NCI-H2081 treated with DMSO at 0.1 percent for 48 hours (cell line): ENCODE measurements at places on chromosomes 3 and 15.

- no peak for DNase-seq
These were observed 6.9 kb upstream of the RPL35A start for GRCh38 chr3:197942956-197943556.

- DNase-seq = no peak
These were observed 818.8 kb upstream of the NR2F2 start for GRCh38 chr15:95511671-95512070.

DNA sequence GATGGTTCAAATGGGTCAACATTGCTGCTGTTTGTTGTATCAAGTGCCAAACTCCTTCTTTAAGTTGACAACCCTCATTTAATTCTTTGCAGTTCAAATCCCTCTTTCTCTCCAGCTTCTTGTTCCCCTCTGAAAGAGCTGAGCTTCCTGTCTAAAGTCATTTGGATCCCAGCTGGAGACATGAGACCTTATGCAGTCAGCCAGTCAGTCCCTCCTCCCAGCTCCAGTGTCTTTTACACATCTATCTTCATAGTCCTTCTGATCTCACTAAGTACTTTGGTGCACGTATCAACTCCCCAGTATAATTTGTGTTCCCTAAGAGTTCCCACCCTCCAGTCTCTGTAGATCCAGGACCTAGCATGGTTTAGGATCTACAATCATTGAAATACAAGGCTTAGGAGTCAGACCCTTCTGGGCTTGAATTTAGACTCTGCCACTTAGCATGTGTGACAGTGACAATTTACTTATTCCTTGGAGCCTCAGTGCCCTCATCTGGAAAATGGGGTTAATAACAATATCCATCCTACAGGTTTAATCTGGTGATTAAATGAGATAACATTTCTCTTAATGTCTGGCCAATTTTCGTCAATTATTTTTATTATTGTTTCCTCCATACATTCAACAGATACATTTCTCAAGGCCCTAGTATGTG is 102.8 kb upstream of the SEMA6D start:
- DNase-seq = no peak

DNA sequence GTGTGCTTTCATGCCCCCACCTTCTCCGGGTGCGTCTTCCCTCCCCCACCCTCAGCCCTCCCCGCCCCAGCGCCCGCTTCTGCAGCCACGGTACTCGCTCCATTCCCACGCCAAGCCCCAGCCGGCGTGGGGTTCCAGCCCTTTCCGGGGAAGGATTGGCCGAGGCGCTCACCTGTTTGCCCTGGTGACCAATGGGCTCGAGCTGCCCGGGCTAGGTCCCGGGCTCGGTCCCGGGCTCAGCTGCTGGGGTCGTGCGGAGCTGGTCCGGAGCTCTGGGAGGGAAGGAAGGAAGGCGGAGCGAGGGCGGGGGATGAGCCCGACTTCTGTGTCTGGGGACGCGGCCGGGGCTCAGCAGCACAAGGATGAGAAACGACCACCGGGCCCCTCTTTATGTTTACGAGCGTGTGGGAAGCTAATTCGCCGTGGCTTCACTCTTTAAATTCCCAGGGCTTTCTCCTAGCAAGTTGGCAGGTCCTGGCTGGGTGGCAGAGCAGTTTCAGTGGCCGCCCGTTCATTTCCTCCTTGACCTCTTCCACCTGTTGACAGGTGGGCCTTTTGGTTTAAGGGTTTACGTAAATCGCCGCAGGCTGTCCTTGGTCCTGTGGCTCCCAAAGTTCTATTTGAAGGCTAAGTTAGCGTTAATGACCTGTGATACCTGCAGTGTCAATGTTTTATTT is at the start of gene IGSF10:
TSS of gene IGSF10 (minus strand) at position 288 of the 677 bp plus-strand sequence. CDS start 2,352 bp downstream, outside the sequence.
- no peak for DNase-seq

- no peak for DNase-seq
These were observed 251.6 kb downstream of the RBMS3 start for GRCh38 chr3:29532473-29532872.

- DNase-seq = no peak
These were observed 750.2 kb upstream of the ARRDC4 start for GRCh38 chr15:97210277-97210676.

DNA sequence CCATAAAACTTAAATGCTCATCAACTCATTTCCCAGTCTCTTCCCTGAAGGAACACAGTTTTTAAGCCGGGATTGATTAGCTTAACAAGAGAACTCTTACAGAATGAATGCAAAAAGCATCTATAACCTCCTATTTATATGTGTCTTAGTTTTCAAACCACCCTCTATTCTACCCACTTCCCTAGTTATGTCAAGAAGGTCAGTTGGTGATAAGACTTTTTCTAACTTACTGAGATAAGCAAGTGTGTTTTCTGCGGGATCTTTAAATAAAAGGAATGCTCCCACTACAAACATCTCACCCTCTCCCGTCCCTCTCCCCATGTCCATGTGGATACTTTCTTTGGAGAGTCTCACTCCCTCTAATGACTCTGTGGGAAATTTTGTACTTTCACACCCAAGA is 218.5 kb downstream of the SV2B start:
- DNase-seq = no peak

DNA sequence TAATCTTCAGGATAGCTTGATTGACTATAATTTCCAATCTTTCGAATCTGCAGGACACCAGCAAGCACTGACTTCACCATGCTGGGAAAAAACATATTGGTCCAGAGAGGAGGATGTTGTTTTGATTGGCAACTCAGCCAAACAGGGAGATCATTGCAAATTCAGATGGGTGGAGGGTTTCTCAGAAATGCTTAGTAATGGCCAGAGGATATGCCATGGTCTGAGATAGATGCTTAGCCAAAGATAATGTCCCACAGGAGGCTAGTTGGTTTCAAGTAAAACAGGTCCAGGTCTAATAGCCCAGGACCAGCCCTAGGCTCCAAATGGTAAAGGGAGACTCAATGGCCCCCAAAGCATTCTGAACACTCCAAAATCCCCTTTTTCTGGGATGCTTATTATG is 46.7 kb upstream of the CCDC80 start:
- DNase-seq = no peak

DNA sequence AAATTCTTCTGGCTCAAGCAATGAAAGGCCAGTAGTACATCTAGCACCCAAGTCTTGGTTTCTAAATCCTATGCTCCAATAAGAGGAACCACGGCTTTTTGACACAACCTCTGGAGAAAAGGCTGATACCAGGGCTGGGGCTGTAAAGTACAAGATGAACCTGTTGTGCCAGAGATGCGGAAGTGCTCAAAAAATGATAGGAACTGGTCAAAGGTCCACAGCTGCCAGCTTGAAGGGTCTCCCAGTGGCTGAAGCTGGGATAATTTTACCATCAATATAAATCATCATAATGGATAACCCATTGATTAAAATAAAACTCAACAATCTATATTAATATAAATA is 558 bp upstream of the NCEH1 start:
- no peak for DNase-seq

DNA sequence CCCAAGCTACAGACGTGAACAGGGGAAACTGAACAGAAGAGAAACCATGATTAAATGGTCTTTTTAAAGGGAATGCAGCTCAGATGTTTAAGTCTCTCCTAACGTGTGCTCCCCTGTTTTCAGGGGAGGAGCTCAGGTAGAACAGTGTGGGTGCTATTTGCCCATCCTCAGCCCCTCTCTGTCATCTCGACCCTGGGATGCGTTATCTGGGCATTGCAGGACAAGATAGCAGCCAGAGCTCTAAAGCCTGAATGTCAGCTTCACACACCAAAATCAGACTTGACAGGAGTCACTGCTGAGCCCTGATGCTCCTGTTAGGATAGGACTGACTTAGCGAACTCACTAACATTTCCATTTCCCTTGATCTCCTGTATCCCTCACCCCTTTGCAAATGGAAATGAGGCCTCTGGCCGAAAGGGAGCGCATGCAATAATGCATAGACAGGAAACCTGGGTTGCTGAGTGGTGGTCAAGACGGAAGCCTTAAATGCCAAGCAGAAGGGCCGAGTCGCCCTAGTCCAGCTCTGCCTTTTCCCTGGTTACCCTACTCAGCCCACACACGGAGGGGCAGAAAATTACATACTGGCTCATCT is 234.9 kb upstream of the TPM1 start:
- no peak for DNase-seq

DNA sequence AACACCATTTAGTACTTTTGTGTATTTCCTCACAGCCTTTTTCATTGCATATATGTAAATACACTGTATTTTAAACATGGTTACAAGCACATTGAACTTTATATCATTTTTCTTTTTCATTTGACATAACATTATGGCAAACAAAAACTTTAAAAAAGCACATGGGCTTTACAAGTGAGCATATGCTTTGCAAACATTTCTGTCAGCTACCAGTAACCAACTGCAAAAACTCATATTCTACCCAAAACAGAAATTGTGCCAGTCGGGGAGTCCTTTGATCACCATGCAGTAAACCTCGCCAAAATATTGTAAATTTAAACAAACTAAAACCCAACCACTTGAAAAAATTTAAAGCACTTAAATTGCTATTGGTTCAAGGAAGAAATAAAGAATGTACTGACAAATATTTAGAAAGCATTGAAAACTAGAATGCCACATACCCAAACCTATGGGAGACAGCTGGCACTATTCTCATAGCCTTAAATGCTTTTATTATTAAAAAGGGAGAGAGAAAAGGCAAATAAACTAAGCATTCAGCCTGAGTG is 24.4 kb downstream of the ZNF710 start:
- no peak for DNase-seq

DNA sequence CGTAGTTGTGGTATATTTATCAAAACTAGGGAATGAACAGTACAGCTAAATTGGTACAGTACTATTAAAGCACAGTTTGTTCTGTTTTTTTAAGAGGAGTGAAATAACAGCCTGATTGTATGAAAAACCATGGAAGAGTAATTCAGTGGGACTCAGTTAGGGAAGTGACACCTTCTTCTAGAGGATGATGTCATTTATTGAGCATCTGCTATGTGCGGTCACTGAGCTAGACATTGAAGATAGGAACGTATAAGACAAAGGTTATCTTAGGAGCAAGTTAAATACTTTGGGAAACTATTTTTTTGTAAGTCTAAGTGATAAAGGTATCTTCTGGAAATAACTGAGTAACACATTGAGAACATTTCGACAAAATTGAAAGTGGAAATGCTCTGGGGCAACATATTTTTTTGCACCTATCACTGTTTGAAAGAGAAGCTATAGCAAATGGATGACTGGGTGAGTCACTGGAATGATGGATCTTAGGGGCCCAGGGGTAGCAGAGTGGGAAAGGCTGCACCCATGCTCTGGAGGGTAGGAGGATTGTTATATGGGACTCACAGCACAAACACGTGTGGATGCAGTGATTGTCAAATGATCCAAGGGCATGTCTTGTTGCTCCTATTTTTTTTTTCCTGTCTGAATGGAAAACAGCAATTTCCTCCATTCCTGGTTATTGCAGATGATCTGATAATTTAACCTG is 43.0 kb downstream of the OXNAD1 start:
- no peak for DNase-seq

DNA sequence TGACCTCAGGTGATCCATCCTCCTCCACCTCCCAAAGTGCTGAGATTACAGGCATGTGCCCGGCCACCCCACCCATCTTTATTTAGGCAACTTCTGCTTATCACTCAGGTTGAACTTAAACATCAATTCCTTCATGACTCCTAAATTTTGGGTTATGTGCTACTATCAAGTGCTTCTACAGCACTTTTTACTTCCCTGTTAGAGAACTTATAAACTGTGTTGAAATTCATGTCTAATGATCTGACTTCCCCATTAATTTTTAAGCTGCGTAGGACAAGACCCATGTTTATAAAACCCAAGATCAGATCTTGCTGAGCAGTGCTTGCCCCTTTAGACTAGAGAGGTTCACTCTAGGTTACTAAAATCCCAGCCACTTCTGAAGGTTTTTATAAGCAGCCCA is 266.2 kb upstream of the TPRG1 start:
- no peak for DNase-seq

DNA sequence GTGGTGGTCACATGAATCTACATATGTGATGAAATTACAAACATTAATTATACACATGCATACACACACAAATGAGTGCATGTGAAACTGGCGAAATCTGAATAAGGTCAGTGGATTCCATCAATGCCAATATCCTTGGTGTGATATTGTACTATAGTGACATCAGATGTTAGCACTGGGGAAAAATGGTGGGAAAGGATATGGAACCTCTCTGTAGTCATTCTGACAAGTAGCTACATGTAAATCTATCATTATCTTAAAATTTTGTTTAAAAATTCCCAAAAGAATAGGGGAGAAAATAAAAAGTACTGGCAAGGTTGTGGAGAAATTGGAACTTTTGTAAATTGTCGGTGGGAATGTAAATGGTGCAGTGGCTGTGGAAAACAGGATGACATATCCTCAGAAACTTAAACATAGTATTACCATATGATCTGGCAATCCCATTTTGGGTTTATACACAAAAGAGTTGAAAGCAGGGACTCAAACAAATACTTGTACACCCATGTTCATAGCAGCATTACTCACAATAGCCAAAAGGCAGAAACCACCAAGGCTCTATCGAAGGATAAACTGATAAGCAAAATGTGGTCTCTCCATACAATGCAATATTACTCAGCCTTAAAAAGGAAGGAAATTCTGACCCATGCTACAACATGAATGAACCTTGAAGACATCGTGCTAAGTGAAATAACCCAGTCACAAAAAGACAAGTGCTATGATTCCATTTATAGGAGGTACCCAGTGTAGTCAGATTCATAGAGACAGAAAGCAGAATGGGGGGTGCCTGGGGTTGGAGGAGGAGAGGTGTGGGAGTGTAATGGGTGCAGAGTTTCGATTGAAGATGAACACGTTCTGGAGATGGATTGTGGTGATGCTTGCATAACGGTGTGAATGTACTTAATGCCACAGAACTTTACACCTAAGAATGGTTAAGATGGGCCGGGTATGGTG is 25.3 kb upstream of the HRH1 start:
- DNase-seq = no peak

DNA sequence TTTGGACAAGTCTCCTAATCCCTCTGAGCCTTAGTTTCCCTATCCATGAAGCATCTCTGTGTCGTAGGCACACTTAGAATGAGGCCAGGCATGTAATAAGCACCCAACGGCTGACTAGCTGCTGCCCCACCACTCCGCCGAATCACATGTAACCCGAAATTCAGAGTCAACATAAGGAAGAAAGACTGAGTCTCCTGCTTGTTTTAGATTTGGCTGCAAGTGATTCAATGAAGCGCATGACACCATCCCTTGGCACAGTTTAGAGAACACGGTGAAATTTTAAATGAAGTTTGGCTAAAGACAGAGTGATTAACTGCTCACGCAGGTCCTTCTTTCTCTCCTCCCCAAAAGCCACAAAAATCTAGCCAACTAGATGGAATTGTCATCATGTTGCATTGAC is 279.2 kb downstream of the TLE3 start:
- DNase-seq = no peak

GRCh38 chr15:56366211-56366610 is 985 bp downstream of the TEX9 start:
- DNase-seq = no peak

GRCh38 chr3:174716956-174717505 is 142.1 kb upstream of the NAALADL2 start:
- DNase-seq = no peak

GRCh38 chr3:179163503-179163902 is 15.3 kb downstream of the PIK3CA start:
- DNase-seq = no peak

- no peak for DNase-seq
These were observed 64.0 kb downstream of the KAT2B start for GRCh38 chr3:20104167-20104661.

GRCh38 chr3:66499881-66500575 is 794 bp downstream of the LRIG1 start:
- no peak for DNase-seq

GRCh38 chr3:21938267-21938681 is 187.3 kb upstream of the ZNF385D start:
- DNase-seq = no peak
